ENCODE measurements at places on chromosomes 3 and 15.

GRCh38 chr15:58077427-58077826 is 11.9 kb upstream of the ALDH1A2 start:
- no peak for DNase-seq

DNA sequence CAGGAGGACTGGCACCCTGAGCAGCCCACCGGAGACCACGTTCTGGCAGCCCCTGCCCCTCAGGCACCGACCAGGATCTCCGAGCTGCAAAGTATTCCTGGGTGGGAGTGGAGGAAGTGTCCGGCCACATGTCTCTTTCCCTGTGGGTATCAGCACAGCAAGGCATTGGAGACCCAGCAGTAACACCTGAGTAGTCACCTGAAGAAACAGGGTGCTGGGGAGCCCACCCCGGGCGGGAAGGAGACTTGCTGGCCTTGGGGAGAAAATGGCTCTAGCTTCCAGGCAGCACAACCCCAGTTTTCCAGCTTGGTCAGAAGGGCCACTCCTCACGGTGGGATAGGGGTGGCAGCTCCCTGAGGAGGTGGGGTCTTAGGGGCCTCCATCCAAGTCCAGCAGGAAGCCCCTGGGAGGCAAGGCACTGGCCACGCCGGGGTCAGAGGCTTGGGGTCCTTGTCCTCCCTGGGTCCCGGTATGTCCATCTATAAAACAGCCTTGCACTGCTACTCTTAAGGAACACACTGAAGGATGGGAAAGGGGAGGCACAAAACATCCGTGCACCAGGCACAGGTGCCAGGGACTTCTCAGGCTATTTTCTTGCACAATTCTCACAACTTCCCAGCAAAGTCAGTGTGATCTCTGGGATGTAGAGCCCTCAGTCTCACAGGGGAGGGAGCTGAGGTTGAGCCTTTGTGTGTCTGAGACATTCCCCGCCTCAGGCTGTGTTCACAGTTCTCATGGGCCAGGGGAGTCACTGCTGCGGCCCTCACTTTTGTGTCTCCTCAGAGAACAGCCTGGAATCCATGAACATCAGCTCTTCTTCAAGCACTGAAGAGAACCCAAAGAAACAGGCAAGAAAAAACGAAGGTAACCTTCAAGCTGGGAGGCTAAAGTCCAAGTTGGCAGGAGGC is 11.9 kb downstream of the CFAP100 start:
- no peak for DNase-seq

GRCh38 chr15:73822998-73823397 is 50.4 kb upstream of the TBC1D21 start:
- no peak for DNase-seq

- no peak for DNase-seq
Observed at GRCh38 chr3:142418926-142419592, 28.8 kb downstream of the XRN1 start.

DNA sequence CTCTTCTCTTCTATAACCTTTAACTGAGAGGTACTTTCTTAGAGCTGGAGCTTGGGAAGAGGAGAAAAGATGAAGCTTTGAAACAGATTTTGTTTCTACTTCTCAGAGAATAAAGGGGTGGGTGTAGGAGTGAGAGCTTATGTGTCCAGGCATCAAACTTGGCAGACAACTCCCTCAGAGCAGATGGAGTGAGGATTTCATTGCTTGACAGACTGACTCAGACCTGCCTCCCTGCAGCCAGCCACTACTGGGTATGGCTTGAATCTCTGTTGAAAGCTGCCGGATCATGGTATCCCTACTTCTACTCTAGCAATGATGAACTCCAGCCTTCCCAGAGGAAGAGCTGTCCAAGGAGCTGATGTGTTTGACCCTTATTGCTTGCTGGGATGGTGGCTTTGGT is 36.7 kb downstream of the SYN2 start:
- no peak for DNase-seq

GRCh38 chr3:171825222-171825828 is 15.0 kb upstream of the PLD1 start:
- no peak for DNase-seq

DNA sequence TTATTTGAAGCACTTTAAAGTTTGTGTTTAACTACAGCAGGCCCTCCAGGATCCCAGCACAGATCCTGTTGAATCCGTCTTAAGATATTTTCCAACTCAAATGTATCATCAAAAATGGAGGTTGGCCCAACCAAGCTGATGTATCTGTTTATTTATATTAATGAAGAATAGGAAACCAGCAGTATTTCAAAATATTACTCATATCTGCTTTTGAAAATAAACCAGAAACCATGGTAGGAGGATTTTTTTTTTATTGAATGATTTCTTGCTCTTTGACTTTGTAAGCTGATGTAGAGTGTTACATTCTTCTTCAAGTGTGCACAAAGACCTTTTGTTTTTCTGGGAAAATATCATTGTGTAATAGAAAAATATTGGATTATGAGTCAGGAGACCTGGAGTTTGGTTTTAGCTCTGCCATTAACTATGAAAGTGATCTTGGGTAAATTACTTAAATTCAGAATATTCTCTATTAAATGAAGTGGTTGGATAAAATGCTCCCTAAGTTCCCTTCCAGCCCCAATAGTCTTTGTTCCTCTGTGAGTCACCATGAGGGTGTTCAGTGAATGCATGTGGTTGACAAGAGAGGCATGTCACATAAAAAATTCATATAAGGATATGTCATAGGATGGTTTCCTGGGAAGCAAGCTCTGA is 221.3 kb upstream of the GAP43 start:
- DNase-seq, result no peak

DNA sequence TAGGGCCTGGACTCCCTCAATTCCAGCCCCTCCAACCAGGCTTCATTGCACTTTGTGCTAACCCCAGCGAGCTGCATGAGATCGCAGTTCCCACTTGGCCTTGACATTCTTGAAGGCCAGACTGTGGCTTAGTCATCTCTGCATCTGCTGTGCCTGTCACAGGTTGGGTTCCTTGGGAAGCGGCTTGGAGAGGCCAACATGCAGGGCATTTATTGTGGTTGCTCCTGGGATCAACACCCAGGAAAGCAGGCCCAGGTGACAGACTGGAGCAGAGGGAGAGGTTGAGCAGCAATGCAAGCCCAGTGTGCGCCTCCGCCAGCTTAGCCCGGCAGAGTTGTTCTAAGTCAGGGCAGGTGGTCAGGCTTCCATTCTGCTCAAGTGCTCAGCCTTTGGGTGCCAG is 10.5 kb downstream of the ABCF3 start:
- no peak for DNase-seq

- DNase-seq, result no peak
Observed at GRCh38 chr3:163518065-163518464, 1560.2 kb downstream of the SI start.
